Stimulated activated CD4-positive, alpha-beta T cell treated with anti-CD3 and anti-CD28 coated beads, Interleukin-4, amount 100 ng/mL, for 24 hours (primary cell): ENCODE measurements at places on chromosomes 4 and X.
A peak's percentile ranks its signal among the peaks of the same experiment; 100 is the strongest.

DNA sequence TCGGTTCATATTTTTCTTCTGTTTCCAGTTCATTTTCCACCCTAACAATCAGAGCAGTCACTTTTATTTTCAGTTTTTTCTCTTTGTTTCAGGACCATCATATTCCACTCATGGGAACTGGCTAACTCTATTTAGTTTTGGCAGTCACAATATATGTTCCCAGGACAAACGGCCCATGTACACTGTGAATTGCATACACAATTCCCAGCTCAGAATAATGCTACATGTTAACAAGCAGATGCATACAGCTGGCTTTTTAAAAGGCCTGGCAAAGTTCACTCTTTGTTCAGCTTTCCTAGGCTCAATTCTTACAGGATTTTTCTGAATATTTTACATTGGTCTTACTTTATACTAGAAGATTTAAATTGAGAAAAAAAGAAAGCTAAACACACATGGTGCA is 224.9 kb downstream of the ANKRD50 start:
- no peak for DNase-seq

DNA sequence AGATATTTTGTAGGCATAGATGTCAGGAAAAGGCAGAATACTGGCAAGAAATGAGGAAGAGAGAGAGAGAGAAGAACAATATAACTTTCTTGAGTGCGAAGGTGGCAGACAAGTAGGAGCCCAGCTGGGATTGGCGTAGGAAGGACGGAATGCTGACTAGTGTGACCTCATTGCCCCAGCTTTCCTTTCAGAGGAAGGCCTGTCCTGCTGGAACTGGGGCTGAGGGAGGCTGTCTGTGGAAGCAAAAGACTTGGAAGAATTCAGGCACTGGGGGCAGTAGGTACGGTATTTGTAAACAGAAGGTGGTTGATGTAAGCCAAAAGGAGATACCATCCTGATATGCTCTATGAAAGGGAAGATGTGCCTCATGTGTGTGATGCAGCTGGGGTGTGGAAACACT is 818.4 kb downstream of the ADGRL3 start:
- DNase-seq: no peak

DNA sequence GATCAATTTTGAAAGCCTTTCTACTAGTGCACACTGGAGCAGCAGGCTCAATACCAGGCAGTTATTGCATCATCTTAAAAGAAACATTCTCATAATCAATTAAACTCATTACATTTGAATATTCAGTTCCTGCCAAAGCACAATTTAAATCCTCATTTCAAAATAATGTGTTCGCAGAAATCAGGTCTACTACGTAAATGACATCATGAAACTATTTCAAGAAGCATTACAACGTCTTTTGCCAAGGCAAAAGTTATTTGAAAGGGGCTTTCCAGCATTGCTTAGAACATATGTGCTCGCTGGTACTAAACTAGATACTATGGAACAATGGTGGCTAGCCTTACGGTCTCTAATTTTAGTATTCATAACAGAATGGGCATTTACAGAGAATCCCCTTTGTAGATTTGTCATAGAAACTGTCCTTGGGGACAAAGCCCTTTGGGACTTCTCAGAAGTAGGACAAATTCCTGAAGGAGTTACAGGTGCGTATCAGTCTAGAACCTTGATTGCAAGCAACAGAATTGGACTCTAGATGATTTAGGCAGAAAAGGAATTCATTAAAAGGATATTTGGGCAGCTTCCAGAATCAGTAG is 27.6 kb upstream of the HUWE1 start:
- DNase-seq: no peak

GRCh38 chrX:15749642-15750610 is 11.9 kb downstream of the CA5B start:
- DNase-seq: peak; percentile 8

- DNase-seq: no peak
Measured at GRCh38 chrX:21559417-21559816, 98.7 kb downstream of the KLHL34 start.

- DNase-seq: no peak
Measured at GRCh38 chr4:71609167-71609566, 174.7 kb downstream of the GC start.

DNA sequence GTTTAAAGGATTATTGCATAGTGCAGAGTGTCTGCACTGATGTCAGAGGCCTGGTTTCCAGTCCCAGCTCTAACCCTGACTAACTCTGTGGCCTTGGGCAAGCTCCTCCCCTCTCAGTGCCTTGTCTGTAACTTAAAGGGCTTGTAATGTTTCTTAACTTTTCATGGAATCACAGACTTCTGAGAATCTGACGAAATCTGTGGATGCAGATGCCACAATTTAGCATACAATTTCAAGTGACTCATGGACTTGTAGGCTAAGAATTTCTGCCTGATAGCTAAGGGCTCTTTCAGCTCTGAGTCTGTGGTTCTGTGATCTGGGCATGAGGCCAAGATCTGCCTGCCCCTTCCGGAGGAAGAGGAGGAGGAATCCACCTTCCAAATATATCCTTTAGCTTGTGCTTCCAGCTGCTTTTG is 236.9 kb downstream of the AR start:
- no peak for DNase-seq

DNA sequence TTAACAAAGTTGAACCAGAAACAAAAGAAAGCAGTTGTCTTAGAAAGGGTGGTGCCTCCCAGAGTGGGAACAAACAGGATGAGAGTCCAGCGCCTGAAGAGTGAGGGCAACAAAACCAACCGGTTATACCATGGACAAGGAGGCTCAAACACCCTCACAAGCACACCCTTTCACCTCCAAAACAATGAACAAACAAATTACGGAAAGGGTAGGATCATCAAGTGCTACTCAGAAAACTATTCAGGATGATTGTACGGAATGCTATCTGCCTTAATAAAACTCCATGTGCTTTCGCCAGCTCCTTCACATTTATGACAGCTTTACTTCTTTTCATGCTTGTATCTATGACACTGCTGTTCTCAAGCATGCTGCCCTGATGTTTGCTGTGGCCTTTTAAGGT is 26.8 kb downstream of the SLC39A8 start:
- no peak for DNase-seq
